Peyer's patch (tissue), 4 donors: ENCODE measurements at places on chromosomes 5 and 9. TPM values are rescaled to one million over a fixed set of nuclear protein-coding genes. Genes with fewer than 3 reads are reported as not detected.

DNA sequence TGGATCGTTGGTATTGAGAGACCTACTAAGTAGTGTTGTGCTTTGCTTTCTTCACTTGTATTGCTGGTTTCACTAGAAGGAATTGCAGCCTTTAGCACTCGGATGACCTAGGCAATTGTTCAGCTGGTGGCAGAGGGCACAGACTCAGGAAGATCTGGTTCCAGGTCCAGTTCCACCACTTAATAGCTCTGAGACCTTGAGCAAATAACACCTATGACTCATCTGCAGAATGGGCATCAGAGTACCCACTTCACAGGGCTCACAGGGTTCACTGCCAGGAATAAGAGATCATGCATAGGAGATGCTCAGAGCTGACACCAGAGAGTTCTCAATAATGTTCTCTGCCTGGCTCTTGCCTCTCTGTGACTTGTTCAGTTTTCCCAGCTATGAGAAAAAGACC lies 133.6 kb downstream of the SIL1 start:
- H3K4me3 ChIP-seq = no peak overlapping the region
- H3K27me3 ChIP-seq = no peaks in the 10 kb centered on the region
- no peak for DNase-seq
- H3K36me3 ChIP-seq = no peaks in the 10 kb centered on the region
- H3K27ac ChIP-seq = no peak overlapping the region
- no peaks in the 10 kb centered on the region for H3K4me1 ChIP-seq

DNA sequence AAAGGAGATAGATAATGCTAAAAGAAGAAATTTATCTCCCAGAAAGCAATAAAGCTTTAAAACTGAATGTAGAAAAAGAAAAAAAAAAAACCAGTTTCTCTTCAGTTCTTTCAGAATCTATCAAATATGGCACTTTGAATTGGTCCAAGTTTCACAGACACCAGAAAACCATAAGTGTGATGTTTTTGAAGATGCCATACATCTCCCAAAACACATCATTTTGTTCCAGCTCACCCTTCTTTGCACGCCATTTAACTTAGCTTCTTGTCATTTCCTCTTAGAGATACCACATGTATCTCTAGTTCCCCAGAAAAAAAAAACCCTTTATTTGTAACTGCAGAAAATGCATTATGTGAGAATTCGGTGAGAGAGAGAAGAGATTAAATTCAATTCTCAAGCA lies 46.1 kb upstream of the MAMDC2 start:
- H3K27me3 ChIP-seq = no peaks in the 10 kb centered on the region
- DNase-seq = no peak
- no peak overlapping the region for H3K4me3 ChIP-seq
- no peak overlapping the region for H3K27ac ChIP-seq
- H3K36me3 ChIP-seq = no peaks in the 10 kb centered on the region

GRCh38 chr9:126147186-126147935 lies 179.3 kb upstream of the MVB12B start:
- no peak overlapping the region for H3K27ac ChIP-seq
- DNase-seq = peak; percentile 37
- no peaks in the 10 kb centered on the region for H3K4me1 ChIP-seq
- no peaks in the 10 kb centered on the region for H3K36me3 ChIP-seq

- H3K27ac ChIP-seq = no peak overlapping the region
- no peaks in the 10 kb centered on the region for H3K27me3 ChIP-seq
- no peak overlapping the region for H3K4me3 ChIP-seq
- no peaks in the 10 kb centered on the region for H3K36me3 ChIP-seq
Observed at GRCh38 chr5:82798676-82799075, 278.5 kb downstream of the TMEM167A start.

GRCh38 chr9:137545123-137545522 lies 5.1 kb downstream of the PNPLA7 start:
- H3K4me1 ChIP-seq = no peaks in the 10 kb centered on the region
- H3K27ac ChIP-seq = peak overlapping the region; percentile 48
- no peaks in the 10 kb centered on the region for H3K36me3 ChIP-seq
- no peak overlapping the region for H3K4me3 ChIP-seq

GRCh38 chr5:155689406-155689805 lies 637.6 kb upstream of the SGCD start:
- H3K4me3 ChIP-seq = no peak overlapping the region
- no peaks in the 10 kb centered on the region for H3K27me3 ChIP-seq
- no peak for DNase-seq
- H3K36me3 ChIP-seq = no peaks in the 10 kb centered on the region
- H3K27ac ChIP-seq = no peak overlapping the region
- H3K4me1 ChIP-seq = no peaks in the 10 kb centered on the region

DNA sequence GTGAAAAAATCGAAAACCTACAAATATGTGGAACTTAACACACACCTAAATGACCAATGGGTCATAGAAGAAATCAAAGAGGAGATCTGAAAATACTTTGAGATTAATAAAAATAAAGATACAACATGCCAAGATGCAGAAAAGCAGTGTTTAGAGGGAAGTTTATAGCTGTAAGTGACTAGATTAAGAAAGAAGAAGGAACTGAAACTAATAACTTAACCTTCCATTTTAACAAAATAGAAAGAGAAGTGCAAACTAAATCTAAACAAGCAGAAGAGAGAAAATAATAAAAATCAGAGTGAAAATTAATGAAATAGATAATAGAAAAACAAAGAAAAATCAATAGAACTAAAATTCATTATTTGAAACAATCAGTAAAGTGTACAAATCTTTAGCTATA lies 103.0 kb upstream of the MAMDC2 start:
- H3K27me3 ChIP-seq = no peaks in the 10 kb centered on the region
- no peaks in the 10 kb centered on the region for H3K36me3 ChIP-seq
- H3K27ac ChIP-seq = no peak overlapping the region
- no peak overlapping the region for H3K4me3 ChIP-seq
- DNase-seq = no peak

- no peaks in the 10 kb centered on the region for H3K27me3 ChIP-seq
- no peak overlapping the region for H3K4me3 ChIP-seq
- H3K36me3 ChIP-seq = no peaks in the 10 kb centered on the region
- no peaks in the 10 kb centered on the region for H3K4me1 ChIP-seq
Observed at GRCh38 chr5:142945845-142946244, 175.7 kb downstream of the ARHGAP26 start.

DNA sequence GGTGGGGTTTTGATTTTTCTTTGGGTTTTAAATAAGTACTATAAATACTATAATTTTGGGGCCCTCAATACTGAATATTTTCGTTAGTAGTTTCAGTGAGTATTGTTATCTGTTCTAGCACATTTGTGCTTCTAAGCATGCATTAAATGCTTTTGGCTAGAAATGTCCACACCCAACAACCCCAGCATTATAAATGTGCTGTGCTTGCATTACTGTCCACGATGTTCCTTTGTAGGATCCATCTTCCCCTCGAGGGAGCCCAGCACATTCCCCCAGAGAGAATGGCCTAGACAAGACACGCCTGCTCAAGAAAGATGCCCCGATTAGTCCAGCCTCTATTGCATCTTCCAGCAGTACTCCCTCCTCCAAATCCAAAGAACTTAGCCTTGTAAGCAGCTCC lies 134.7 kb downstream of the TLE4 start:
- no peak overlapping the region for H3K27ac ChIP-seq
- DNase-seq = no peak
- H3K36me3 ChIP-seq = peaks cover 60% of the 10 kb centered on the region

GRCh38 chr9:122857815-122858214 lies 29.4 kb upstream of the PDCL start:
- no peak for DNase-seq
- no peaks in the 10 kb centered on the region for H3K27me3 ChIP-seq
- no peaks in the 10 kb centered on the region for H3K36me3 ChIP-seq

DNA sequence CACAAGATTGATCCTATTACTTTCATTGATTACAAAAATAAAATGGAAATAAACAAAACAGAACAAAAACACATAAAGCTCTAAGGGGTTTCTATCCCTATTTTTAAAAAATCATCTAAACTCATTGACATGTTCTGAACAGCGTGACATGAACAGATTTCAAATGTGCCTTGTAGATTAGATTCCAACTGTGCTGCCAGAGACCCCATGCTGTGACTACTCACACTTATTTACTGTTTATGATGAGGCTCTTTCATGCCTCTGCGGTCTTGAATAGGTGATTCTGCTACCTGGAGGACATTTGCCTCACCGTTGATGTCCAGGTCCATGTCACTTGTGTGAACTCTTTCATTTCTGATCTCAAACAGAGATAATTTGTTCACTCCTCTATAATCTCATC lies 990.2 kb downstream of the CDH12 start:
- no peak for DNase-seq
- no peak overlapping the region for H3K27ac ChIP-seq
- no peaks in the 10 kb centered on the region for H3K27me3 ChIP-seq
- H3K36me3 ChIP-seq = no peaks in the 10 kb centered on the region
- no peak overlapping the region for H3K4me3 ChIP-seq
- H3K4me1 ChIP-seq = no peaks in the 10 kb centered on the region

DNA sequence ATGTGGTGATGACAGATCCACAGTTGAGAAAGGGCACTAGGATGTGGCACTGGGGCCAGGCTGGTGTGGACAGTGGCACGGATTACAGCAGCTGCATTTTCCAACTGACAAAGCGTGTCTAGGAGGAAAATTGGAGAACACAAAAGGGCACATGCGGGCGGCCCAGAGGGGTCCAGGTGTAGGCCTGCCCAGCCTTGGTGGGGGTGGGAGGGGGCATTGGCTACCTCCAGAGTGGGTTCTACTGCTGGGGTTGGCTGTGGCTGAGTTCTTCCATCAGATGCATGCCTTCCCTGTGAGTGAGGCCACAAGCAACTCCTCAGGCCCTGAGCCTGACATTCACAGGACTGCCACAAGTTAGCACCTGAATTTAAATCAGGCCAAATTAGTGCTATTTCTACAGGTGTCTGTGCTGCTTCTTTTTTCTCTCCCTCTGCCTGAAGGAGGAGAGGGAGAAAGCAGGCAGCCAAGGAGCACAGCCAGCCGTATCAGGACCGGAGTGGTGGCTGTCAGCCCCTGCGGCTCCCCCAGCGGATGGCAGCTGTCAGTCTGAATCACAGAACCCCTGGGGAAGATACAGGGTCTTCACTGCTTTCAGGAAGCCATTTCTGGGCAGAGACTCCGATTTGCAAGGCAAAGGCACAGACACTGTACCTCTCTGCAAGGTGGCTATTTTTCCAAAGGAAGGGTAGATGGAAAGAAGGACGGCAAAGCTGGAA lies 464.2 kb downstream of the SPOCK1 start:
- DNase-seq = no peak
- no peaks in the 10 kb centered on the region for H3K4me1 ChIP-seq
- H3K4me3 ChIP-seq = no peak overlapping the region
- H3K27ac ChIP-seq = no peak overlapping the region
- no peaks in the 10 kb centered on the region for H3K36me3 ChIP-seq
- no peaks in the 10 kb centered on the region for H3K27me3 ChIP-seq

- no peaks in the 10 kb centered on the region for H3K27me3 ChIP-seq
- H3K4me1 ChIP-seq = no peaks in the 10 kb centered on the region
- H3K36me3 ChIP-seq = no peaks in the 10 kb centered on the region
- H3K4me3 ChIP-seq = no peak overlapping the region
Observed at GRCh38 chr9:74595286-74595685, 98.2 kb downstream of the RORB start.

DNA sequence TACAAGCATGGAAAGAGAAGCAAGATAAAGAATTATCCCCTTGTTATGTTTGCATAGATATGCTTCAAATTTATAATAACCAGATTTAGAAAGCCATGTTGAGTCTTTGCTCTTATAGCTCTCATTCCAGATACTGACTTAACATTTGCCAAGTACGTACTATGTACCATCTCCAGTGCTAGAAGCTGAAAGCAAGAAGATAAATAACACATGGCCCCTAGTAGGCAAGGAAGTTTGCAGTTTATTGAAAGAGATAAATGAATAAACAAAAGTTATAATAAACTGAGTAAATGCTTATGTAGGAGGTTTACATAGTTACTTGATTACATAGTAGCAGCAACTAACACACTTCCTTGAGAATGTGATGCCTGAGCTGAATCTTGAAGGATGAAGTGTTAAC lies 628.4 kb downstream of the HINT1 start:
- DNase-seq = no peak
- H3K4me1 ChIP-seq = no peaks in the 10 kb centered on the region
- H3K36me3 ChIP-seq = no peaks in the 10 kb centered on the region
- H3K27me3 ChIP-seq = no peaks in the 10 kb centered on the region
- no peak overlapping the region for H3K27ac ChIP-seq

- no peaks in the 10 kb centered on the region for H3K27me3 ChIP-seq
- no peak for DNase-seq
- H3K36me3 ChIP-seq = no peaks in the 10 kb centered on the region
Observed at GRCh38 chr5:35229076-35230037, 930 bp downstream of the PRLR start.

GRCh38 chr5:178351221-178352034 lies 118.8 kb upstream of the PHYKPL start:
- no peaks in the 10 kb centered on the region for H3K4me1 ChIP-seq
- H3K27me3 ChIP-seq = no peaks in the 10 kb centered on the region
- H3K36me3 ChIP-seq = no peaks in the 10 kb centered on the region
- H3K27ac ChIP-seq = no peak overlapping the region
- no peak for DNase-seq

DNA sequence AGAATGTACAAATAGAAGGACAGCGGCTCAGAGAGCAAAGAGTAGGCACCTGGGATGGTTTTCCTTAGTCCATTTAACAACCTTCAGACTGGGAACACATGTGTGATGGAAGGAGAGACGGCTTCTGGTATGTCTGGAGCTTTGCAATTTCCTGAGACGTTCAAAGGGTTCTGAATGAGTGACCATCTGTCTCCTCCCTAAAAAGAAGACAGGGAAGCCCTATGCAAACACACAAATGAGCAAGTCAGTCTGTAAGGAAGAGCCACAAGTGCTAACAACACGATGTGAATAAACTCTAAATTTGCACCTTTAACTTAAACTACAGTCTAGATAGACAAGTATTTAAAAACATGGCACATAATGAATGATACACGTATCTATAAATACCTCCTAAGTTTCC lies 391.0 kb downstream of the ICE1 start:
- no peaks in the 10 kb centered on the region for H3K36me3 ChIP-seq
- DNase-seq = no peak
- no peaks in the 10 kb centered on the region for H3K4me1 ChIP-seq
- no peaks in the 10 kb centered on the region for H3K27me3 ChIP-seq
- H3K4me3 ChIP-seq = no peak overlapping the region
- no peak overlapping the region for H3K27ac ChIP-seq

DNA sequence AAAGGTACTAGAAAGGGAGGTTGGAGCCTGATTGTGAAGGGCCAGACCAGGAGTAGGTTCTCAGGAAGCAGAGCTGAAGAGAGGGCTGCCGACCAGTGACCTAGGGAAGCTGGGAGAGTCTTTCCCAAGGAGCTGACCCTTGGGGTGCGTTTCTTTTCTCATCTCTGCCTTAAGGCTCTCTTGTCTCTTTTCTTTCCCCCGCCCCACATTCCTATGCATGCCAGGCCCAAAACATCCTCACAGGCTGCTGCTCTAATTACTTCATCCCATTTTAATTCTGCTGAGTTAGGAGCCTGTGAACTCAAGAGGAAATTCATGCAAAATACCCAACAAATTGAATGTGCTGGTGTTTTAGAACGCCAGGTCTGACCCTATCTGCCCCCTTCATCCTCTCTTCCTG lies 46.9 kb upstream of the HSPA9 start:
- no peak for DNase-seq
- H3K4me3 ChIP-seq = no peak overlapping the region
- H3K27me3 ChIP-seq = no peaks in the 10 kb centered on the region

Gene GKAP1
- 7.6 TPM for total RNA-seq

Gene SLC6A3
- total RNA-seq = not detected

Gene PITX1
- 2.5 TPM for total RNA-seq

Gene ANKRD18B
- total RNA-seq = not detected

Gene NR2F1
- total RNA-seq = 28.1 TPM

Gene C9orf153
- not detected for total RNA-seq

Gene GM2A
- 15.1 TPM for total RNA-seq

Gene NR3C1
- total RNA-seq = 79.2 TPM

Gene PDE8B
- 2.5 TPM for total RNA-seq

Gene CER1
- total RNA-seq = 1.9 TPM

Gene GCNT4
- total RNA-seq = 63.7 TPM

Gene IL3
- total RNA-seq = not detected
